T-helper 1 cell (primary cell): ENCODE measurements at places on chromosomes 16 and 17.

- no peak for DNase-seq
Observed at GRCh38 chr16:68848786-68849185, 5.5 kb downstream of the TANGO6 start.

DNA sequence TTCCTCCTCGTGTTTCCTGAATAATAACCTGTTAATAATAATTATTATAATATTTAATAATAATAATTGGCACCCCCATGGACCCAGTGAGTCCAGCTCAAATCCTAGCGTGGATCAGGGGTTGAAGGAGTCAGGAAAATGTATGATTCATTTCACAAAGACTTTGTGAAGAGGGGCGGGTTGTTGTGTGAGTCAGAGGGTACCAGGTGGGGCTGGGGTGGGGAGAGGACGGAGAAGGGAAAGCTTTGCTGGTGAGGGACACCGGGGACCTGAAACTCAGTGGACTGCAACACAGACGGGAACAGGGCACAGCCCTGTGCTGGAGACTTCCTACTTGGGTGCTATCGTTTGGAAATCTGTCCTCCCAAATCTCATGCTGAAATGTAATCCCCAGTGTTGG is 3.1 kb upstream of the ADORA2B start:
- DNase-seq: no peak

GRCh38 chr17:69945698-69946185 is 129.3 kb upstream of the KCNJ16 start:
- no peak for DNase-seq

DNA sequence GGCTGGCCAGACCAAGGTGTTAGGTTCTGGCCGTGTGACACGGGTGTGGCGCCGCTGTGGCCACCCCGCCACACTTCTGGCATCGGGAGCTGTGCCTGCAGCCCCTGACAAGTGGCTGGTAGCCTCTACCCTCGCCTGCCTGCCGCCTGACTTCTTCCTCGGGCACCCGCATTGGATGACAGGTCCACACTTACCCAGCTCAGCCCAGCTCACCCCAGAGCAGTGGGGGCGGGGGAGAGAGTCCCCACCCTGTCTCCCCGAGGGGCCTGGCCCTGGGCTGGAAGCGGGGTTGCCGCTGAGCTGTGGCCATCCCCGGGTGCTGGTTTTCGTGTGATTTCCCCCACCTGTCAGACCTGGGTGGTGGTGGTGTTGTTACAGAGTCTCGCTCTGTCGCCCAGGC is 53.9 kb upstream of the ACSF3 start:
- DNase-seq: no peak

DNA sequence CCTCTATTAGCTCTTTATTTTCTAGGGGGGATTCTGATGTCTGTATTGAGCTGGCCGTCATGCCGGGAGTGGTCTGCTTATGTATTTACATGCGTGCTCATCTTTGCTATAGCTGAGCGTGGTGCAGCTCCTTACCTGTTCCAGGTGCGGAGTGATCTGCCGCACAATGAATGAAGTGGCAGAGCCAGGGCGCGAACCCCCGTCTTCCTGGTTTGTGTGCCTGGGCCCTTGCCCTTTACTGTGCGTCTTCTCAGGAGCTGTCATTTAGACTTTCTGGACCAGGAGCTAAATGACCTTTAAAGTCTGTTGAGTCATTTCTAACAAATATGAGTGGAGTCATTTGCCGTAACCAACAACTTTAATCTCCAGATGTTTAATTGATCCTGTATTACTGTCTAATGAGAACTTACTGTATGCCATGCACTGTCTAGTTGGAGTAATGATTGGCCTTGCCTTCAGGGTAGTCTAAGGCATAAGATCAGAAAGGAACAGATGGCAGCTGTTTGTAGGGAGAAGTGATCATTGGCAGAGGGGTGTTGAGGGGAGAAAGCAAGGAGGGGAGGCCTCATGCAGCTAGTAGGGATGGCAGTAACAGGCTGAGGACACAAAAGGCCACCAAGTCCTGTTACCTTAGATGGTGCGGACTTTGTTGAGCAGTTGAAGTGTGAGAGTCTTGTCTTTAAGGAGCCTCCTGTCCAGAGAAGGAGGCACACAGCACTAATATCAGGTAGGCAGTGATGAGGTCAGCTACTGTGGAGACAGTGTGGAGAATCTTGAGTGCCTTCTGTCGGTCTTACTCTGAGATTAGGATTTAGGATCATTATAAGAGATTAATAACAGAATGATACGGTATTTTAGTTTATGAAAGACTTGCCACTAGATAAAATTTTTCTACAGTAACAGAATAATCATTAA is 53.9 kb downstream of the USP10 start:
- DNase-seq: no peak

- no peak for DNase-seq
Observed at GRCh38 chr17:32914181-32914580, 13.8 kb upstream of the TMEM98 start.

DNA sequence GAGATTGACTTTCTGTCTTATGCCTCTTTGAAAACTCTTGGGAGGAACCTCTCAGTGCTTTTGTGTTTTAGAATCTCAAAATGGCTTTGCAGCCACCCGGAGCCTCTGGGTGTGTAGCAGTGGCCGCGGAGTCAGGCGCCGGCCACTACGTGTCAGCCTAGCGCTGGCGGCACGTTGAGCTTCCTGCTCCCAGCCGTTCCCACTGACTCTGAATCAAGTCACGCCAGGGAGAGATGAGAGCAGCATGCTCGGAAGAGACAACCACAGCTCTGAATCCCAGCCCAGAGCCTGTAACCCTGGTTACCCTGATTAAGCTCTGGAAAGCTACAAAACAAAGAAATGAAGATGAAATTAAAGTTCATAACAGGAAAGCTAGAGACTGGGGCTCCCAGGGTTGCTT is 97.4 kb upstream of the CACNG5 start:
- DNase-seq: no peak

DNA sequence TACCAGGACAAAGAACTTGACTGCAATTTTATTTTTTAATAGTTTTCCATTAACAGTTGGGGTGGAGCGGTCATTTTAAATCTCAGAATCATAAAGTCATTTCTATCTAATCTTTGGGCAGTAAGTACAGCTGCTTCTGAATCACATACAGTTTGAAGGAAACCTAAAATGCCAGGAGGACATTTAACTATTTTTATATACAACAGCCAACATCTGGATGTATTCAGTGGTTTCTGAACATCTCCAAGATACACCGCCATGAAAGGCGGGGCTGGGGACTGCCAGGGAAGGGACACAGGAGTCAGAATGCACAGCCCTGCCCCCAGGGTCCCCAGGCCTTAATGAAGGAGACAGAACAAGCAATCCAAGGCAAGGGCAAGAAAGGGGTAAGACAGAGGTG is 392.3 kb downstream of the SLC39A11 start:
- DNase-seq: no peak

- DNase-seq: no peak
Observed at GRCh38 chr16:55559233-55559632, 7.3 kb upstream of the CAPNS2 start.

DNA sequence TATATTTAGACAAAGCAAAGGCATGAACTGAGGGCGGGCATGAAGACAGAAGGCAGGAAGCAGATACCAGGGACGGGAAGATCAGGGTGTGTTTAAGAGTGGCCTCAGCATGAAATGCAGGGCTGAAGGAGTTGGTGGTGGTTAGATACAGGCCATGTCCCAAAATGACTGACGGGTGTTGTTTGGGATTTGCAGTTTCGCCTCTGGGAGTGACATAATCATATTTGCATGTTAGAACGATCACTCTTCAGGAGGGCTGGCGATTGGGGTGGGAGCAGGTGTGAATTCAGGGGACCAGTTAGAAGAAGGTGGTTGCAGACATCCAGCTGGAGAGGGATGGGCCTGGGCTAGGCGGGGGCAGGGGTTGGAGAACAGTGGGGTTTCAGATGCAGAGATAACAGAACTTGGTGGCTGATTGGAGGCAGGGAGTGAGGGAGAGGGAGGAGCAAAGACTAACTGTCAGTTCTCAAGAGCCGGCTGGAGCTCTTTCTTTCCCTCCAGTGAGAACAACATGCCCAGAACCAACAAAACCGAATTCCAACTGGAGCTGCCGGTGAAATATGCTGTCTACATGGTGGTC is 27.2 kb upstream of the ITGAX start:
- DNase-seq: no peak

DNA sequence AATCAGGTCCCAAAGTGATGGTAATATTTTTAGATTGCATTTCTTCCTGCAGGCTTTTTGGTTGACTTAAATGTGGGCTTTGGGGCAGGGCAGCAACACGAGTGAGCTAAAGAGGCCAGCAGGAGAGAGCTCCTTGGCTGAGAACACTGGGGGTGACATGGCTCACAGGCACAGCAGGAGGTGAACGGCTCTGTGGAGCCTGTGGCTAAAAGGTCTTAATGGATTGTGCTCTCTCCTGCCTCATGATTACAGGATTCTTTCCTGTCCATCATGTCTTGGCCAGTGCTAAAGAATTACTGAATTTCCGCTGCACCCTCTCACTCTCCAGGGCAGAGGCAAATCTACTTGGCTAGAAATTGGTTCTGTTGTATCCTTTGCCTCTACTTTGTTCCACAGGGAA is 366.6 kb downstream of the HS3ST4 start:
- no peak for DNase-seq

DNA sequence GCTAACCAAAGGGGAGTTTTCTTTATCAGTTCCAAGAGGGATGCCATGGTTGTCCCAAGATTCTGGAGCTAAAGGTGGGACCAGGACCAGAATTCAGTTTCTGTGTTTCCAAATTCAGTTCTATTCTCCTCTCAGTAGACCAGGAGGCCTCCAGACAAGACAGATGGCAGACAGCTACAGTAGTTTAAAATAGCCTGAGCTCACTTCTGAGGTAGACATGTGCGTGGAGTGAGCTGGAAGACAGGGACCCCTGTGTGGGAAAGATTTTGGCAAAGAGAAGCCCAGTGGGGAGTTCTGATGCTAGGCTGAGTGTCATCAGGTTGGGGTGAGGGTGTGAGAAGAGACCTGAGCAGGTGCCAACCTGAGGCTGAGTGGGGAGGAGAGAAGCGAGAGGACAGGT is 95.4 kb downstream of the PRKCB start:
- no peak for DNase-seq

DNA sequence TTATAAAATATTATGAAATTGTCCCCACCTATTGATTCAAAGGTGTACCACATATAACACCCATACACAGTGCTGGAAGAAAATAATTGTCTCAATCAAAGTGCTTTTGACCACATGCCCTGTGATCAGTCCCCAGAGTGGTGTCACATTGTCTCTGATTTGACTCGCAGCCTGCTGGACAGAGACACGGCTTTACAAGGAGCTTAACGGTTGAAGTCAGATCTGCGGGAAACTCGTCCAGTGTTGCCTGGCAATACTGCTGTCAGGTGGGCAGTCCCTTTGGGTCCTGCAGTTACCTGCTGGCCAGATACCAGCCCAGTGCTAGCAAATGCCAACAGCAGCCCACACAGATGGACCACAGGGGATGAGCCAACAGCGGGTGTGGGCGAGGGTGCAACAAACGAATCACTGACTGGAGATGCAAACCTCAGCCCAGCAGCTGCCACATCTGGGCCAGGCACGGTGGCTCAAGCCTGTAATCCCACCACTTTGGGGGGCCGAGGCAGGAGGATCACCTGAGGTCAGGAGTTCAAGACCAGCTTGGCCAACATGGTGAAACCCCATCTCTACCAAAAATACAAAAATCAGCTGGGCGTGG is 26.2 kb upstream of the SSTR2 start:
- no peak for DNase-seq

DNA sequence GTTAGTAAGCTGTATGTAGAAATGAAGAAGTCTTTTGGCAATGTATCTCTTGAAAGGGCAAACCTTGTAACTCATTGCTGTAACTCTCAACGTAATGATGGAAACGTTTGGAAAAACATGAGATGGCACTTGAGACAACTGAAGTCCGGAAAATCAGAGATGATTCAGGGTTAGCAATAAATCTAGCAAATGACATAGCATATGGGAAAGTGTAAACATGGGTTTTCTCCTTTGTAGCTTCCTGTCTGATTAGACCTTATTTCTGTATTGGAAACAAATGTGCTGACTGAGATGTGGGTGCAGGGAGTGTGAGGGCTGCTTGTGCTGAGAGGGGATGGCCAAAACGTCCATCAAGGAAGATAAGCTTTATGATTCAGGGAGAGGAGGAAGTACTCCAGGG is 110.7 kb upstream of the FAM20A start:
- DNase-seq: no peak

DNA sequence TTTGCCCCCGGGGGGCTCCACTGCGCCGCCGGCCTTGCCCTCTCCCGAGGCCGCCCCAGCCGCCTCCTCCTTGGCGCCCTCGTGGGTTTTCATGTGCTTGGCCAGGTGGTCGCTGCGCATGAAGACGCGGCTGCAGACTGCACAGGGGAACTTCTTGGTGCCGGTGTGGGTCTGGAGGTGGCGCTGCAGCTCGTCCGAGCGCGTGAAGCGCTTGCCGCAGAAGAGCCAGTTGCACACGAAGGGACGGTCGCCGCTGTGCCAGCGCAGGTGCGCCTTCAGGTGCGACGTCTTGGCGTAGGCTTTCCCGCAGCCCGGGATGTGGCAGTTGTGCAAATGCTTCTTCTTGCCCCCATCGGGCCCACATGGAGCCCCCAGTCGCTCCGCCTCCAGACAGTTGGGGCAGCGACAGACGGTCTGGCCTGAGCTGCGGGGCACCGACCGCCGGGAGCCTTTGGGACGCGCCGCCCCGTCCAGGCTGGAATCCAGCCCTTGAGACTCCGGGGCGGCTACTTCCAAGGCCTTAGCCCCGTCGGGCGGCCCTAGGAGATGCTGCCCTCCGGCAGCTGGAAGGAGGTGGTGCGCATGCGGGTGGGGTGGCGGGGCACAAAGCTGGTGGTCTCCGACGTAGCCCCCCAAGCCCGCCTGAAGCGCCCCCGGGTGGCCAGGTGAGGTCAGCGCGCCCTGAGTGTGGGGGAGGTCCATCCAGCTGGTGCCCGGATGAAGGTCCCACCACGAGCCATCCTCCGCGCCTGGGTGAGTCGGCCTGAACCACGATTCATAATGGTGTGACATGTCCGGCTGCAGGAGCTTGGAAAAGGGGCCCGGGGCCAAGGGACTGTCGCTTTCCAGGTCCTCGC is 3.4 kb downstream of the SP6 start:
- DNase-seq: peak; percentile 20

DNA sequence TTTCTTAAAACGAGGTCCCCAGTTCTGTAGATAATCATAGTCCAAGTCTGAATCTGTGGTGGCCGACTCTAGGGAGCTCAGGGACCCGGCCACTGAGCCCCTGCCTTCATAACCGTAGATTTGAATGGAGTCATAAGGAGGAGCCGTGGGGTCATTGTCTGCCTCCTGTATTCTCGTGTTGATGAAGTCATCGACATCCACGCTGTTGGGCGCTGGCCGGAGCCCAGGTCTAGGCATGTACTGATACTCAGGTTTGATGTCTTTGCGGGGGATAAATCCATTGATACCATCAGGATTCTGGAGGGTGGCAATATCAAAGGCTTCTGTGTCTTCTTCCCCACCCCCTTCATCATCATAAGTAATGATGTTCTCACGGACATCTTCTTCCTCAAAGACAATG is 174.2 kb downstream of the CDH11 start:
- DNase-seq: no peak

GRCh38 chr17:1039511-1040215 is 42.7 kb downstream of the TIMM22 start:
- no peak for DNase-seq
